ENCODE measurements at places on chromosomes 2 and 18. TPM values are rescaled to one million over a fixed set of nuclear protein-coding genes. Genes with fewer than 3 reads are reported as not detected.

DNA sequence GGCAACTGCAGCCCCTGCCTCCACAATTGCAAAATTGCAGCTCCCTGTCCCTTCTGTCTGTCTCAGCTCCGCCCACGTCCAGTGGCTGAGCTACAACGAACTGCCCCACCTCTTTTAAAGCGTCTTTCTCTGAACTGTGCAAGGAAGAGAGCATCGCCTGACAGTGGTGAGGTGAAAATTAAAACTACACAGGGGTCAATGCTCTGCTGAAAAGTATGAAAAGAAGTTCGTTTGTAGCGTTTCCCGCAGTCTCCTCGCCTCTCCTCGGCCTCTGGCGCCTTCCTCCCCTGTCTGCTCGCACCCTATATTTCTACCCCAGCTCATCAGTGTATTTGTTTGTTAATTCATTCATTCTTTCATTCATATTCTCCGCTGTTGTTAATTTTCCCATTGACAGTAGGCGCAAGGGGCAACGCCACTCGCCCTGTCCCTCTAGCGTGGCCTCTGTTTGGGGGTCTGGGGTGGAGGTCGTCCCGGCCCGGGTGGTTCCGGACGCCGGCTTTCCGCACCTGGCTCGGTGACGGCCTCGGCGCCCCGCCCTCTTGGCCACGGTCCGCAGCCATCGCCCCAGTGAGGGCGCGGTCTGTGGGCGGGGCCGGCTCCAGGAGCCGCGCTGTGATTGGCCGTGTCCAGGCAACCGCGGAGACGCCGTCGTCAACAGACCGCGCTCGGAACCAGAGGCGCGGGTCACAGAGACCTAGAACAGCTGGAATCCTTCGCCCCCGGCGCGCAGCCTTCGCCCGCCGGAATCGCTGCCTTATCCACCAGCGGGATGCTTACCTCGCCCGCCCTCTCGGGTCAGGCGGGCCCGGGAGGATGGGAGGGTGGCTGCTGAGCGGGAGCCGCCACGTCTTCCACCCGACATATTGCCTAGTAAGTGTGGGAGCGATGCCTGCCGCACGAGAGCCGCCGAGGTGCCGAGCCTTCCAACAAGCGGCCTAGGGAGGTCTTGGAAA is at the start of gene VWA3B:
Gene VWA3B (plus strand): TSS at position 677 of the 956 bp plus-strand sequence. CDS start 5,926 bp downstream, outside the sequence.
- peak; percentile 33 for DNase-seq

The CDK5R2 gene
- not detected for total RNA-seq

The PTPRN gene
- 0.25 TPM for total RNA-seq

DNA sequence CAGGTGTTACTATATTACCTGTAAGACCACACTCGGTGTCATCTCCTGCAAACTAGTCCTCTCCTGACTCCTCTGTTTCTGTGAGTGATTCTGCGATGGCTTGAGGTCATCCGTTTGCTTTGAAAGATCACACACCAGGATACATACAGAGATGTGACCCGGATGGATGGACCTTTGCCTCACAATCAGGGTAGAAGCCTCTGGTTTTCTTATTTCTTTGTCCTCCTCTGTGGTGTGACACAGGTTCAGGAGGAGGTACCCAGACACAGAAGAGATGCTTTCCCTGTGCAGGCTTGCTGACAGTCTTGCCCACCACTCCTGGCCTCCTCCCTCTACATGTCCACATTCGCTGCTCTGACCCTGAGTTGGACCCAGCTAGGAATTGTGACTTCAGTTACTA is 34.6 kb downstream of the PSD4 start:
- no peak for DNase-seq

DNA sequence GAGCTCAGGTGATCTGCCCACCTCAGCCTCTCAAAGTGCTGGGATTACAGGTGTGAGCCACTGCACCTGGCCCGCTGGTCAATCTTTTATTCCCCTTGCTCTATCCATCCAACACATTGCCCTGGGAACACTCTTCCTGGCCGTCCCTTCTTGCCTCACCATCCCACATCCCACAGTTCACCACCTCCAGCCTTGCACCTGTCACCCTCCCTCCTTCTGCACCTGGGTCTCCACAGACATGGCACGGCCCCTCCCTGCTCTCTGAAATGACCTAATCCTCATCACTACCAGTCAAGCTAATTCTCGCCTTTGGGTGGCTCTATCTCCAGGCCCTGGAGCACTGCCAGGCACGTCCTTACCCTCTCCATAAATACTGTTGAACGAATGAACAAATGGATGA is 116.9 kb upstream of the TEX51 start:
- no peak for DNase-seq

GRCh38 chr2:200617156-200618053 is 31.6 kb downstream of the AOX1 start:
- no peak for DNase-seq

GRCh38 chr18:11146238-11146946 is 3.0 kb downstream of the PIEZO2 start:
- DNase-seq: no peak

The LRP1B gene
- total RNA-seq: 0.22 TPM

The BOLA3 gene
- 15.3 TPM for total RNA-seq

The POTEC gene
- not detected for total RNA-seq

DNA sequence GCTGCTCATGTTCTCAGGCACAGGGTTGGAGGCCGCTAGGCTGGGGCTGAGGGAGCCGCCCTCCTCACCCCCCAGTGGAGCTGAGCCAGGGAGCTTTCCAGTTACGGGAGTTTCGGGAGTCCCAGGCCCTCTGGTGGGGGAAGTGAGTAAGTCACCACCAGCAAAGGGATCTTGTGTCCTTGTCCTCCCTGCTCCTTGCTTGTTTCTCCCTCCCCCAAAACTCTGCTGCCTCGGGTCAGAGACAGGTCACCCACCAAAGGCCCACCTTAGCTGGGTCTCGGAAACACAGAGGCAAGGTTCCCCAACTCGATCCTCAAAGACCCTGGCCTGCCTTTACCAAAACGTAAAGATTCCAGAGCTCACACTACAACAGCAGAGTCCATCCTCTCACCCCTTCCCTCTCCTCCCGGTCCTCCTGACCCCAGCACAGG is 60.5 kb upstream of the POMC start:
- DNase-seq: peak; percentile 85

GRCh38 chr2:71530641-71531332 is 77.4 kb downstream of the DYSF start:
- no peak for DNase-seq

Data from ovary (tissue), 10 donors.